ENCODE measurements at places on chromosomes 13 and 19. TPM values are rescaled to one million over a fixed set of nuclear protein-coding genes. Genes with fewer than 3 reads are reported as not detected.

DNA sequence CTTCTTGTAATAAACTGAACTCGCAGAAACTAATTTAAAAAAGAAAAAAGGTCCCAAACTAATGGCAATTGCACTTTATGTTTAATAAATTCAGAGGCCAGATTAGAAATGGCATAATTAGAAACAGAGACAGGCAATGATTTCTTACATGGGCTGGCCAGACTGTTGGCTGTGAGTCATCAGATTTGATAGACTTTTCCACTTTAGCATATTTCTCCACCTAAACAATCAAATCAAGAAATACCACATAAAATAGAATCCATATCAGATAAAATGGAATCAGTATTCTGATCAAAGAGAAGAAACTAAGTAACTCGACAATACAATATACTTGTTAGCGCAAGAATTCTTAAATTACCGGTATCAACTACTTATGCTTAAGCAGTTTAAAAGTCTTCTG lies 29.0 kb downstream of the EXOSC8 start:
- H3K4me3 ChIP-seq: no peak overlapping the region
- H3K4me1 ChIP-seq: no peaks in the 10 kb centered on the region
- H3K27me3 ChIP-seq: no peaks in the 10 kb centered on the region
- no peak overlapping the region for H3K27ac ChIP-seq

DNA sequence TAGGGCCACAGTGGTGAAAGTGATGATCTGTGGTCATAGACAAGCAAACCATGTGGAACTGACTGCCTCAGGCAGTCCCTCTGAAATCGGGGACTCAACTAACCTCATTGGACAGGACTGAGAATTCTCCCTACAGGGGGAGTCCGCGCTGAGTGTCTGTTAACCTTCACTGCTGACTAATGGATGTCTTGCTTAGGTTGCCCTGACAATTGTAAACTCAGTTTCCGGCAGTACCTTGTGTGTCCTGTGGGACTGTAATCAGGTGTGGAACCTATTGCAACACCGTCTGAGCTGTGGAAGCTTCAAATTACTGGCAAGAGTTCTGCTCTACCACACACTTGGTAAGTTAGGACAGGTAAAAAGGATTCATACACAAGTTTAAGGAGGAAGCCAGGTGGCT lies 21.8 kb downstream of the ZNF77 start:
- H3K27me3 ChIP-seq: no peaks in the 10 kb centered on the region
- H3K4me1 ChIP-seq: peaks cover 4% of the 10 kb centered on the region
- no peaks in the 10 kb centered on the region for H3K36me3 ChIP-seq
- H3K27ac ChIP-seq: peak overlapping the region; percentile 2

- H3K4me1 ChIP-seq: peaks cover 6% of the 10 kb centered on the region
- no peaks in the 10 kb centered on the region for H3K36me3 ChIP-seq
- H3K27ac ChIP-seq: no peak overlapping the region
- no peaks in the 10 kb centered on the region for H3K27me3 ChIP-seq
- no peak overlapping the region for H3K4me3 ChIP-seq
- no peak for DNase-seq
Measured at GRCh38 chr19:47487551-47488515, 3.8 kb upstream of the KPTN start.

DNA sequence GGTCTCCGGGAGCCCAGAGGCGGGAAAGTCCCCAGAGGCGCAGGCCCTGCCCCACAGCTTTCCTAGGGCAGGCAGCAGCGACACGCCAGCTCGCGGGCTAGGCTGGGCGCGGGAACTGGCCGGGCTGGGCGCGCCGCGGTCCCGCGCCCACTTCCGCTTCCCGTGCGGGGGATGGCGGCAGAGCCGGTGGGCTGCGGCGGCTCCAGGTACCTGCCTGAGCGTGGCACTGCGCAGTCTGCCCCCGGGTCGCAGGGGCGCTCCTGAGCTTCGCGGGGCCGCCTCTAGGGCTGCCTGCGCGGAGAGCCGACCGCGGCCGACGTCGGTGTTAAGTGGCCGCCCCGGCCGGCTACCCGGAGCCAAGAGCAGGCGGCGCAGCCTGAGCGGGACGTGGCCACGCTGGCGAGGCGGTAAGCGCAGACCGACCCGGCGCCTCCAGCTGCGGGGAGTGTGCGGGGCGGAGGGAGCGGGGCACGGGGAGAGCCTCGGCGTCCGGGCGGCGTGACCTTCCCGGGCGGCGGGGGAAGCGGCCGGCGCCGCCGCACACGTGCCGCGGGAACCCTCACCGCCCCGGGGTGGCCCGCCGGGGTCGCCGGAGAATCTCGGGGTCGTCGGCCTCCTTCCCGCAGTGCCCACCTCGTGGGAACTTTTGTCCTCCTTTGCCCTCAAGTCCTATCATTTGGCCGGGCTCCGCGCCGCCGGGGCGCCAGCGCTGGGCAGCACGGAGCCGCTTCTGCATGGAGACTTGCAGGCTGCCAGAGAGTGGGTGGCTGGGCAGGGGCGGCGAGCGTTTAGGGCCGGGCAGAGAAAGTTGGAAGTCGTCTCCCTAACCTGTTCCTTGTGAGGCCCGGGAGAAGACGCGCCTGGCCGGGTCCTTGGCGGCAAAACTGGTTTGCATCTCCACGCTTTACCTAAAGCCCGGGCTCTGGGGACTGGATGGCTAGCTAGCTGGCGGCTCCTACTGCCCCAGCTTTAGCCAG lies 31.4 kb upstream of the MPHOSPH8 start:
- H3K27ac ChIP-seq: no peak overlapping the region
- H3K36me3 ChIP-seq: no peaks in the 10 kb centered on the region
- DNase-seq: peak; percentile 66
- peak overlapping the region; percentile 52 for H3K4me3 ChIP-seq

DNA sequence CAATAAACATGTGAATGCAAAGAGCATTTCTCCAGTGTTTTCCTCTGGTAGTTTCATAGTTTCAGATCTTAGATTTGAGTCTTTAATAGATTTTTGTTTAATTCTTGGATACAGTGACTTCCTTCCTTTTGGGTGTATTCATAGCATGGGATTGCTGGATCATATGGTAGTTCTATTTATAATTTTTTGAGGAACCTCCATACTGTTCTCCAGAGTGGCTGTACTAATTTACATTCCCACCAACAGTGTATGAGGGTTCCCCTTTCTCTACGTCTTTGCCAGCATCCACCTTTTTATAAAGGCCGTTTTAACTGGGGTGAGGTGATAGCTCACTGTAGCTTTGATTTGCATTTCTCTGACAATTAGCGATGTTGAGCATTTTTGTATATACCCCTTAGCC lies 9.3 kb upstream of the CALM3 start:
- no peaks in the 10 kb centered on the region for H3K27me3 ChIP-seq

- H3K27ac ChIP-seq: no peak overlapping the region
- H3K36me3 ChIP-seq: no peaks in the 10 kb centered on the region
- no peaks in the 10 kb centered on the region for H3K27me3 ChIP-seq
- H3K4me1 ChIP-seq: peaks cover 8% of the 10 kb centered on the region
- no peak overlapping the region for H3K4me3 ChIP-seq
Measured at GRCh38 chr19:5695649-5696195, 5.6 kb downstream of the RPL36 start.

The NMRK2 gene
- not detected for total RNA-seq

- peak; percentile 30 for DNase-seq
- H3K4me1 ChIP-seq: peaks cover 4% of the 10 kb centered on the region
- peak overlapping the region; percentile 35 for H3K27ac ChIP-seq
- H3K4me3 ChIP-seq: no peak overlapping the region
Measured at GRCh38 chr13:48892053-48892687, 83.5 kb upstream of the FNDC3A start.

DNA sequence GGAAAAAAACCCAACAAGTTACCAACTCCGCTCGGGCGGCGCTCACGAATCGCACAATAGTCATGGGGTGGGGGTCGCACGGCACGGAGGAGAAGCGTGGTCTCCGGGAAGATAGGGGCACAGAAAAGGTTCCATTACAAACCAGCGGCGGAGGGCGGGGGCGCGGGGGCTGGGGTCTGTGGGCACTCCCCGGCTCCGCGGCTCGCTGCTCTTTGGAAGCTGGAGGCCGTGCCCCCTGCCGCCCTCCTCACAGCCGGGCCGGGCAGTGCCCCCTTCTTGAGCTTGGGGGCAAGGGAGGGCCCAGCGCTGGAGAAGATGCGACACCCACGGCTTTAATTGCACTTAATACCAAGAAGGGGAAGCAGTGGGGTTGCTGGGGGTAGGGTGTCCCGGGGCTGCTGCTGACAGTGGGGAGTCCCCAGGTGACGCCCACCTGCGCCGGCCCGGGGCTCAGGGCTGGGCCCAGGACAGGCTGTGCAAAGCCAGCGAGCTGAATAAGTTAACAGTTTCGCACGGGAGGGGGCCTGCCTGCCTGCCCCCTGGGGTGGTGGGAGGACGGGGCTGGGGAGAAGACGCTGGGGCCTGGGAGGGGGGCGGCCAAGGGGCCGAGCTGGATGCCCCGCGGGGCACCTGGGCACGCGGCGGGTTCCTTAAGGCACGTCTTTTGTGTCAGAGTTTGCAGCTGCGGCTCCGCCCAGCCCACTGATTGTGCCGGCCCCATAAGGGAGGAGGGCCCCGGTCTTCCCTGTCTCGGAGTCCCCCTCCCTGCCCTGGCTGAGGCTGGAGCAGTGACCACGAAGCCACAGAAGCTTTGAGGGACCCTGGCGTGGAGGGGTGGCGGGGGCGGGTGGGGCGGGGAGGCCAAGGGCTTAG lies 9.8 kb downstream of the DCAF15 start:
- H3K36me3 ChIP-seq: no peaks in the 10 kb centered on the region
- H3K27ac ChIP-seq: no peak overlapping the region
- no peak overlapping the region for H3K4me3 ChIP-seq
- no peaks in the 10 kb centered on the region for H3K27me3 ChIP-seq
- DNase-seq: peak; percentile 16
- H3K4me1 ChIP-seq: no peaks in the 10 kb centered on the region

The KCNRG gene
- 1.3 TPM for total RNA-seq

DNA sequence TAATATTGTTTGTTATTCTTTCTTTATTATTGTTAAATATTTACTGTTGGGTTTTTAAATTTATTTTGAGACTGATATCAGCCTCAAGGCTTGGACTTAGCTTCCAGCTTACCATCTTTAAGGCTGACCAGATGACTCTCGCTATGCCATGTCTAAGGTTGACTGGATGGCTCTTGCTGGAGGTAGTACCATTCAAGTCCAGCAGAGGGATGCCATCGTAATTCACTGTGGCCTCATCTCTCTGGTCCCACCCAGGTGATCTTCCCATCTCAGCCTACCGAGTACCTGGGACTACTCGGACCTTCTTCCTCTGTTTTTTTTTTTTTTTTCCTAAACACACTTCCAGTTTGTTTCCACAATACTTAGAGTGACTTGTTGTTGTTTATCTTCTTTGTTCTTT lies 41.7 kb upstream of the ZNF91 start:
- H3K36me3 ChIP-seq: no peaks in the 10 kb centered on the region
- H3K27me3 ChIP-seq: no peaks in the 10 kb centered on the region
- no peak overlapping the region for H3K4me3 ChIP-seq
- no peaks in the 10 kb centered on the region for H3K4me1 ChIP-seq

The CRB3 gene
- 71.4 TPM for total RNA-seq

- no peaks in the 10 kb centered on the region for H3K27me3 ChIP-seq
- peak within 1 kb of the TSS; percentile 99 for H3K27ac ChIP-seq
- DNase-seq: peak; percentile 98
- H3K36me3 ChIP-seq: peaks cover 5% of the 10 kb centered on the region
Measured at GRCh38 chr19:1275260-1275975, at the start of gene FAM174C. FAM174C (plus strand) TSS chr19:1275530; CDS start chr19:1275550, 20 bp downstream.

The CTXN1 gene
- 4.3 TPM for total RNA-seq

DNA sequence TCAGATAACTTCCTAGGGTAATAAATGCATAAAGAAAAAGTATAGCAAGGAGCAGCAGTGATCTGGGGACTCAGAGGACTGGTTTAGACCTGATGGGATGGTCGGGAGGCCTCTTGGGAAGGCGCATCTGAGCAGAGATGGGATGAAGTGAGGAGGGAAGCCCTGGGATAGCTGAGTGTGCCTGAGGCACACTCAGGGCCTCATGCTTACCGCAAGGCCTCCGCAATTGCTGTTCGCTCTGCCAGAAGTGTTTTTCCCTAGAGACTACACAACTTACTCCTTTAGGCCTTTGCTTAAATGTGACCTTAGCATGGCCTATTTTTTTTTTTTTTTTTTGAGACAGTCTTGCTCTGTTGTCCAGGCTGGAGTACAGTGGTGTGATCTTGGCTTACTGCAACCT lies 4.1 kb upstream of the DLL3 start:
- H3K27ac ChIP-seq: no peak overlapping the region
- peaks cover 12% of the 10 kb centered on the region for H3K4me1 ChIP-seq
- H3K4me3 ChIP-seq: no peak overlapping the region
- no peaks in the 10 kb centered on the region for H3K36me3 ChIP-seq

The CYP4F11 gene
- not detected for total RNA-seq

DNA sequence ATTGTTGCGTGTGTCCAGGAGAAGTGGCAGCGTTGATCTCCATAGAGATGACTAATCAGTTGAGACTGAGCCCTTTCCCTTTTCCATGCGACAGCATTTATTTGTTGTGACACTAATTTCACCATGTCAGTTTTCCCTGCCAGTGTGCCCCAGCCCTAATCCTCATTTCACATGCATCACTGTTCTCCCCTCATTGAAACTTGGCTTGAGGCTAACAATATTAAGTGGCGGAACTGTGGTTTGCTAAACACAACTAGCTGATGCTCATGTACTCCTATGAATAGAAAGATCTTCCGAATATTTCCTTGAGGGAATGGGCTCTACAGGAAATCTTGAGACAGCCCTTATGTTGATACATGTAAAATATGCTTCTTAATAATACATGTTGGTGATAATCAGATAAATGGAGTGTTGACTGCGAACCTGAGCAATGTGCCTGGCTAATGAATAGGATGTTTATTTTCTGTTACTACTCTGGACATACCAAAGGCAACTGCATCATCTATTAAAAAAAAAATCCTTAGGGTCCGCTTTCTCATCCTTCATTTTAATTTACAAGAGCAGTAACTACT lies 258.6 kb downstream of the ATP8A2 start:
- H3K4me1 ChIP-seq: no peaks in the 10 kb centered on the region
- H3K4me3 ChIP-seq: no peak overlapping the region
- H3K36me3 ChIP-seq: no peaks in the 10 kb centered on the region

The TNNT1 gene
- total RNA-seq: 9.6 TPM
